ENCODE measurements at places on chromosomes 3 and 15.

- no peak for DNase-seq
These were observed 581.9 kb downstream of the AGBL1 start for GRCh38 chr15:86661580-86661979.

- peak; percentile 78 for DNase-seq
These were observed 34.8 kb upstream of the CD47 start for GRCh38 chr3:108125550-108126071.

- no peak for DNase-seq
These were observed 183.7 kb upstream of the LRRN1 start for GRCh38 chr3:3615533-3615932.

- no peak for DNase-seq
These were observed 394.2 kb upstream of the EPHA3 start for GRCh38 chr3:88713233-88713691.

DNA sequence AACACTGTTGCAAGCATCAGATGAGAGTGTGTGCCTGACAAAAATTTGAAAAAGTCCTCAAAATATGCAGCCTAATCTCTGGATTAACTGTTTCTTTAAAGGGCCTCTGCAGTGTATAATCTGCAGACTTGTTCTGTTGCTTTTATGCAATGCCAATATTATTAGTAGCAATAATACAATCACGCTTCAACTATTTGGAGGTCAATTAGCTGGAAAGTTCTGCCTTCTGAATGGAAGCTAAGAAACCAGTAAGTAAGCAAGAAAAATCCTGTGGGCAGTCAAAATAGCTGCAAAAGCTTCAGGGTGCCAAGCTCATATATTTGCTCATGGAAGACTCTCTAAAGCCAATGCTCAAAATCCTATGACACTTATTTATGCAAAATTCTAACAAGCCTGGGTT lies 153.2 kb upstream of the NR2F2 start:
- DNase-seq: no peak

Data from hematopoietic multipotent progenitor cell treated with erythropoietin and hydrocortisone succinate and interleukin-3 and kit ligand, for 17 days (in vitro differentiated cells).